Activated naive CD8-positive, alpha-beta T cell treated with anti-CD3 and anti-CD28 coated beads, Interleukin-2, amount 50 U/mL, for 16 hours (primary cell): ENCODE measurements at places on chromosomes 1 and 21.

DNA sequence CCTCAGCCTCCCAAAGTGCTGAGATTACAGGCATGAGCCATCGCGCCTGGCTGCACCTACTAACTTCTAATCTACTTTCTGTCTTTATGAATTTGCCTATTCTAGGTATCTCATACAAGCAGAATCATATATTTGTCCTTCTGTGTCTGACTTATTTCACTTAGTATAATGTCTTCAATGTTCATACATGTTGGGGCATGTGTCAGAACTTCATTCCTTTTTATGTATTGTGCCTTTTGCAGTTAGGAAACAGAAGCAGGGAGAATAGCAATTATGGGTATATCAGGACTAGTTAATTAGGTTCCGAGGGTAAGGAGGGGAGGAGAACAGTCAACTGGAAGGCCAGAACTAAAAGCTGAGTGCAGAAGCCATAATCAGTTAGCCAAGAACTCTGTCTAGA is 18.0 kb upstream of the NIBAN1 start:
- no peak for DNase-seq

GRCh38 chr1:52368383-52369172 is 2.6 kb upstream of the CC2D1B start:
- peak; percentile 22 for DNase-seq

- no peak for DNase-seq
These were observed 62.3 kb upstream of the RUNX1 start for GRCh38 chr21:35111321-35111930.

DNA sequence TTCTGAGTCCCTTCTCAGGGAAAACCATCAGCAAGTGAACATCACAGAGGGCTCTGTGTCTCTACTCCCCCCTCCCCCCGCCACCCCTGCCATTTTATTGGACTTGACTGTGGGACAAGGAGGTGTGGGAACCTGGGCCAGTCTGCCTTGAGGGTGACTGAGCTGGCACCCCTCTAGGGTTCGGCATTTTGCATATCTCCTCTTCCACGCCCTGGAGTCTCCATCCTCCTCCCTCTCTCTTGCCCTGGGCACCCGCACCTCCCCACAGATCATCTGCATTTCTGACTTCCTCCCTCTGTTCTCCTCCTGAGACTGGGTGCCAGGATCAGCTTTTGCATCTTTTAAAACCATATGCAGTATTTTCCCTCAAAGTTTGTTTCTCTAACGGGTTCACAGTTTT is 107.1 kb upstream of the ERRFI1 start:
- no peak for DNase-seq

DNA sequence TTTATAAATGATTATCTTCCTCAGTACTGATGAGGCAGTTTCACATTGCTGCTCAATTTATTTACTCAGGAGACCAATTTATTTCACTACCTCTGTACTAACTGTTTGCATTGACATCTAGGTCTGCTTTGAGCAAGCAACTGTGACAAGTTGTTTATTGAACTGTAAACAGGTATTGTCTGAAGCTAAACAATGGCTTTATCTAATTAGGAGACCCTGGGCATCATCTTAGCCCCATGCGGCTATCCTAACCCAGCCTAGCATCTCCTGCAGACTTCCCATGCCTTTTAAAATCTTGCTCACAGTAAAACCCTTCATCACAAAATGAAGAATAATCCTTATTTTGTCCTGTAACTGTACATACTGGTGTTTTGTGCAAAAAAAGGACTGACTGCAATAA is 348.2 kb downstream of the RWDD3 start:
- DNase-seq: no peak
